ENCODE measurements at places on chromosomes 2 and 18. TPM values are rescaled to one million over a fixed set of nuclear protein-coding genes. Genes with fewer than 3 reads are reported as not detected.
A peak's percentile ranks its signal among the peaks of the same experiment; 100 is the strongest.

DNA sequence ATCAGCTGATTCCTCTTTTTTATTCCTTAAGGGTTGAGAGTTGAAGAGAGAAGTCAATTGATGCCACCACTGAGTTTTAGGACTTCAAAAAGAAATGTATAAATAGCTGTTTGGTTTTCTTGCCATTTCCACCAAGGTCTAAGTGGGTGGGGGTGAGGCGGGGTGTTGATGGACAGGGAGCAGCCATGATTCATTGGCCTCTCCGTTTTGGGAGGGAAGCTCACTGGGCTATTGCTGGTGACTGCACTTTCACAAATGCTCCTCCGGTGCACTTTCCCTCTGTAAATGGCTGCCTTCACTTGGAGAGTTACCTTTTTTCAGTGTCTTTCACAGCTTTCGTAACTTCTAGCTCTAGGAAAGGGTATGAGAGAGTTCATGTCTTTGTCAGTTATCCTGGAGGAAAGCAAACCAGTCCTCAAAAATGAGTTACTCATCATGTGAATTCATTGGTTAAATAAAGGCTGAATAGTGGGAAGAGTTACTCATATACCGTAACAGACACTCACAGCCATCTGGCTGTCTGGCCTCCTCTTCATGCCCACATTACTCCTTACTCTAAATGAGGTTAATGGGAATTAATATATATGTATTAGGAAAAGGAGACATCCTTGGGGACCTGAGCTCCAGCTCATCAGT, 17.4 kb upstream of the CTAGE1 start:
- DNase-seq: peak; percentile 65

- DNase-seq: peak; percentile 64
Observed at GRCh38 chr18:59733421-59733820, 36.2 kb upstream of the CCBE1 start.

- no peak for DNase-seq
Observed at GRCh38 chr2:164427111-164427510, 194.2 kb downstream of the GRB14 start.

DNA sequence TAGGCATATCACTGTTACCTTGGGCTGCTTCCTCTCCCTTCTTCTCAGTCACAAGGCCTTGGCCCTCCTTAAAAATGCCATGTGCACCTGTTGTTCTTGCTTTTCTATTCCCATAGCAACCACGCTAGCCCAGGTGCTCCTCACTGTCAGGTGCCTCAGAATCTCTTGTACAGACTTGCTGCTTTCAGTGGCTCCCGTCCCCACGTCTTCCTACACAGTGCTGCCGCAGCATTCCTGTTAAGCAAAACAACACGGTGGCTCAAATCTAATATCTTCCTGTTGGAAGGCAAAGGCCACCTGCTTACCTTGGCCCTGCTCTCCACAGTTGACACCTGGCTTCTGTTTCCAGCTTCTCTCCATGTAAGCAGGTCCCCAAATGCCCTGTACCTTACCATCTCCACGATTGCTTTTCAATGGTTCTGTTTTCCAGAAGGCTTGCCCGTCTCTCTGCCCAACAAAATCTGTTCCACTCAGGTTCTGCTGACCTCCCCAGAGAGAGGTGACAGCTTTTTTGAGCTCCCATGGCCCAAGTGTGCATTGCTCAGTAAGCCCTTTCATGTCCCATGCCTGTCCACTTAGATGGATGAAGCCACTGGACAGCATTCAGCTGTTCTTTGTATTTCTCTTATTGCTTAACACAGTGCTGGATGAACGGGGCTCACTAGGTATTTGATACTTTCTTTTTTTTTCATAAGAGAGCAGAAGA, 240.4 kb downstream of the PRKCE start:
- DNase-seq: peak; percentile 33

- DNase-seq: peak; percentile 34
Observed at GRCh38 chr18:32851936-32852335, 79.1 kb upstream of the KLHL14 start.

Gene CNGA3
- under 0.01 TPM for total RNA-seq

- DNase-seq: no peak
Observed at GRCh38 chr2:123687064-123687463, 338.0 kb upstream of the CNTNAP5 start.
